Activated CD8-positive, alpha-beta memory T cell treated with anti-CD3 and anti-CD28 coated beads for 1 hour (primary cell): ENCODE measurements at places on chromosomes 1 and 21.

GRCh38 chr1:244705261-244706234 lies 52.6 kb downstream of the DESI2 start:
- DNase-seq = no peak

DNA sequence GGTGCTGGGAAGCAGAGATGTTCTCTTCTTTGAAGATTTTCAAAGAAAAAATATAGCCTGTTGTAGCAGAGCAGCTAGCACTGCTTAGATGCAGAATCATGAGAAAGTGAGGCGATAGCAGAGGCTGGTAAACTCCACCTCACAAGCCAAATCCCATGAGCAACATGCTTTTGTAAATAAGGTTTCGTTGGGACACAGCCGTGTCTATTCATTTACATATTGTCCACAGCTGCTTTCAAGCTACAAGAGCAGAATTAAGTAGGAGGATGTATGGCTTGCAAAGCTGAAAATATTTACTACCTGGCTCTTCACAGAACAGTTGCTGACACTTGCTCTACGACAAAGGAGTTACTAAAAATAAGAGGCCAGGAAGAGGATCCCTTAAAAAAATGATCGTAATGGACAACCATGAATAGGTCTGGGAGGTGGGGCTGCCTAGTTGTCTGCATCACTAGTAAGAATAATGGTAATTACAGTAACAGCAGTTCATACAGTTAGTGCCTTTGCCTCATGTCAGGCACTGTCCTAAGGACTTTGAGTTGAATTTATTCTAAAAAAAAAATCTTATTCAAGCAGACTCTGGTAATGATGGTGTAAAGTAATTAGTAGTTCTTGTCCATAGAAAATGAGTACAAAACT lies 622.0 kb downstream of the KIF26B start:
- DNase-seq = no peak

DNA sequence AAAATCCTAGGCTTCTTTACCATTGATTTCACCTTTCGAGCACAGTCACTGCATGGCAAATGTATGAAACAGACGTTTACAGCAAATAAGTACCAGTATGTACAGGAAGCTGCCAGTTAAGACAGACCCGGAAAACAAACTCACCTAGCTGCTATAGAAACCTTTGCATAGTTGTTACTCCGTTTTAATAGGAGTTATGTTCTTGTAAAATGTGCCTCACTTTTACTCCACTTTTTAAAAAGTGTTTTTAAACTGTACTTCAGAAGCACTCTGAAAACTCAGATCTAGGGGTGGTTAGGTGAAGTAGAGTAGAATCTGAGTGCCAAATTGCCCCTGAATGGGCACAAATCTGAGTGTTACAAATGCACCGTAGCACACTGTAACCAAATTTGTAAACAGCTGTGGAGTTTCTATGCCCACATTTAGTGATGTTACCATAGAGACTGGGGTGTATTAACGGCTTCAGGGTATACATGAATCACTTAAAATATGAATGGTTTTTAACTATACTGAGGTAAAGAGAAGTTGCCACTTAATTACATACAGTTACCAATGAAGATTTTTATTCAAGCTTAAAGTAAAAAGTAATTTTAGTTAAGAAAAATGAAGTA lies 30.7 kb downstream of the CNIH4 start:
- DNase-seq = no peak

DNA sequence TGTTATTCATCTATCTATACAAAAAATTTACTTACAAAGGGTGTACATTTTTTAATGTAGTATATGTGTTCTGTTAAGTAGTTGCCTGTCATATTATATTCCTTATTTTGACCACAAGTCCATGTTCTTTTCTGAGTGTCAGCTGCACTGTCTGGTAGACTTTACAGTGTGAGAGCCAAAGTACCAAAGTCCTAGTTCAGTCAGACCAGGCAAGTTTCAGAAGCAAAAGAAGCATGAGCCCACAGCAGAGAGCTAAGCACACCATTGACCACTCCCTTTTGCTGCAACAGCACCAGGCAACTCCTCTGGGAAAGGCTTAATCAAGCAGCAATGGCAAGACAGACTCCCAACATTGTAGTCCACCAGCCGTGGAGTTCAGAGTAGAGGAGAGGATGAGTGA lies 631.9 kb upstream of the PKN2 start:
- no peak for DNase-seq

DNA sequence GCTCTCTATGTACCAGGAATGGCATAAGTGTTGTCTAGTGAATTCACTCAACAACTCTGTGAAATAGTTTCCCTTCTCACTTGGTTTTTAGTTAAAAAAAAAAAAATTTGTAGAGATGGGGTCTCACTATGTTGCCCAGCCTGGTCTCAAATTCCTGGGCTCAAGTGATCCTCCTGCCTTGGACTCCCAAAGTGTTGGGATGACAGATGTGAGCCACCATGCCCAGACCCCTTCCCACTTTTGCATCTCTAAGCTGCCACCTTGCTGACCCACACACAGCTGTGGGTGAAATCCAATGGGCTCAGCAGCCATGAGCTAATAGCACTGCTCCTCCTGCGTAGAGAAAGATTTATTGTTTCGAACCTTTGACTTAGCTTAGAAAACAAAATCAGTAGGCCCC lies 33.5 kb downstream of the NEK2 start:
- no peak for DNase-seq

DNA sequence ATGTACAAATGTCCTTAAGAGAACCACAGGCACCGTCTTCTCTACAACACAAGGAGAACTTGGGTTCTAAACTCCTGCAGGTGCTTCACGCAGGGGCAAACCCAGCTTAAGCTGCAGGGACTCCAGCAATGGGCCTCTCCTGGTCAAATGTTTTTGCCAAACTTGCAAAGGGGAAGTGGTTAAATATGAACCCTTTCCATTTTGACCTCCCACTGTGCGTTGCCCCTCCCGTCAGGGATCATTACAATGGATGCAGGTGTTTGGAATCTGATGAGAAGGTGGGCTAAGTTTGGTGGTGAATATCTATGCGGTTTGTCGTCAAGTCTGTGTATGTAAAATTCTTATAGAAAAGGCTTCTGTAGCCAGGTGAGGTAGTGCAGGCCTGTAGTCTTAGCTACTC lies 29.1 kb upstream of the SLC25A33 start:
- DNase-seq = no peak

- no peak for DNase-seq
These were observed 8.4 kb downstream of the PDE9A start for GRCh38 chr21:42661688-42662429.

GRCh38 chr1:174406421-174406820 lies 41.3 kb upstream of the GPR52 start:
- no peak for DNase-seq

DNA sequence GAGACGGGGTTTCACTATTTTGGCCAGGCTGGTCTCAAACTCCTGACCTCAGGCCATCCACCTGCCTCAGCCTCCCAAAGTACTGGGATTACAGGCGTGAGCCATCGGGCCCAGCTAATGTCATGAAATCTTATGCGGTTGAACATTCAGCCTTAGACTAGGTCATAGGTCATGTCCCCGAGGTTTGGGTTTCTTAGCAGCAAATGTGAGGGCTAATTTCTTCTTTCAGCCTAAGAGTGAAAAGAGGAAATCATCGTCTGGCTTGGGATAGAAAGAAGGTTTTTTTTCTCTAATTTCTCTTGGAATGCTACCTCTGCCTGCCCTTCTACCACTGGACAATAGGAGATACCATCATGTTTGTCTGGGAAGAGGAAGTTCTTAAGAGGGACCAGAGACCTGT lies 18.0 kb upstream of the PIK3CD start:
- no peak for DNase-seq

DNA sequence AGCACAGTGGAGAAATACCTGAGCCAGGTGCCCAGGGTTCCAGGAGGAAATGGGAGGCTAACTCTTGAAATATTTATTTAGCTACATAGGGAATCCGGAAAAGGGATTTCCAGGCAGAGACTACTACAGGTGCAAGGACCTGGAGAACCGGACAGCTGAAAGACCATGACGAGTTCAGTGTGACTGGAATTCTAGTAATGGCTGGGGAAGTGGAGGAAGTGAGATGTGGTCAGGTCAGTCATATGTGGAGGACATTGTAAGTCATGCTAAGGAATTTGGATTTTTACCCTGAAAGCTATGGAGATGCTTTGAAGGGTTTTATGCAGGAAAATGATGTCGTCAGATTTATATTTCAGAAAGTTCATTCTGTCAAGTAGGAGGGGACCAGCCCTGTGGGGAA lies 1.8 kb downstream of the CAP1 start:
- no peak for DNase-seq

GRCh38 chr1:25613091-25613490 lies 3.5 kb upstream of the MAN1C1 start:
- DNase-seq = no peak

DNA sequence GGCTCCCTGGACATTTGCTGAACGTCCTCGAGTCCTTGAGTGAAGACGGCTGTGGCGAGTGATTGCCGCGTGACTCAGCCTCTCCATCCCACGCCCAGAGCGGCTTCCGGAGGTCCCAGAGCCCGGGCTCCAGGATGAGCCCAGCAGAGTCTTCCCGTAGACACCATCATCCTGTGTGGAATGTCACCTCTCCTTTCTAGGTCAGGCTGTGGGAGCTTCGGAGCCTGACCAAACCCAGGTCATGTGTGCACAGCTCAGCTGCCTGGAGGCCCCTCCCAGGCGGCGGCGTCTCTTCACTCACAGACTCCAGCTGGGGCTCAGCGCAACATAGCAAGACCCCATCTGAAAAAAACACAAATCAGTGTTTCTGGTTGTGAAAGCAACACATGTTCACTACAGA lies 38.2 kb downstream of the PRKCZ start:
- DNase-seq = no peak

- DNase-seq = no peak
These were observed 1.8 kb upstream of the KIF1B start for GRCh38 chr1:10208537-10208936.

GRCh38 chr1:15934211-15935055 lies 41.5 kb downstream of the ZBTB17 start:
- no peak for DNase-seq

- no peak for DNase-seq
These were observed 58.5 kb downstream of the PHACTR4 start for GRCh38 chr1:28428012-28428411.

DNA sequence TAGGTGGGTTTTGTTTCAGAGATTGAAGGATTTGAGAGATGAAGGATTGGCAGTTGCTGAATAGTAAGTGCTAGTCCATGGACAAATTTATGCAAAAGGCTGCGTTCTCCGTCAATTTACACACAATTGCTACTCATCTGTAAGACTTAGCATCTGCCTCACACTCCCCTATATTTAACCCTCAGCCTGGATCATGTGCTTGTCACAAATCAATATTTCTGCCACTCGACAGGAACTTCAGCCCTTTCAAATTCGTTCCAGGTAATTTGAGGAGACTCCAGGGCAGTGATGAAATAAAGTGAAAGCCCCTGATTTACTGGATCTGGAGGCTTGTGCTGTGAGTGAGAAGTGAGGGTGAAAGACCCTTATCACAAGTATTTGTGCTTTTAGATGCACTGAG lies 105.6 kb upstream of the UBE2U start:
- DNase-seq = no peak

- no peak for DNase-seq
These were observed 25.2 kb downstream of the IL12RB2 start for GRCh38 chr1:67332653-67333529.

GRCh38 chr1:87404296-87404695 lies 75.6 kb downstream of the LMO4 start:
- no peak for DNase-seq

DNA sequence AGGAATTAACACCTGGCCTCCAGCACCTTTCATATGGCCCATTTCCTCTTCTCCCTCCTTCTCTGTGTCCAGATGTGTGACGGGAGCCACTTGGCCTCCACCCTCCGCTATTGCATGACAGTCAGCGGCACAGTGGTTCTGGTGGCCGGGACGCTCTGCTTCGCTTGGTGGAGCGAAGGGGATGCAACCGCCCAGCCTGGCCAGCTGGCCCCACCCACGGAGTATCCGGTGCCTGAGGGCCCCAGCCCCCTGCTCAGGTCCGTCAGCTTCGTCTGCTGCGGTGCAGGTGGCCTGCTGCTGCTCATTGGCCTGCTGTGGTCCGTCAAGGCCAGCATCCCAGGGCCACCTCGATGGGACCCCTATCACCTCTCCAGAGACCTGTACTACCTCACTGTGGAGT lies 5.6 kb downstream of the TMEM61 start:
- no peak for DNase-seq

GRCh38 chr1:23980728-23981070 lies 572 bp upstream of the SRSF10 start:
- no peak for DNase-seq

- no peak for DNase-seq
These were observed 65.4 kb downstream of the AK4 start for GRCh38 chr1:65213271-65214023.

DNA sequence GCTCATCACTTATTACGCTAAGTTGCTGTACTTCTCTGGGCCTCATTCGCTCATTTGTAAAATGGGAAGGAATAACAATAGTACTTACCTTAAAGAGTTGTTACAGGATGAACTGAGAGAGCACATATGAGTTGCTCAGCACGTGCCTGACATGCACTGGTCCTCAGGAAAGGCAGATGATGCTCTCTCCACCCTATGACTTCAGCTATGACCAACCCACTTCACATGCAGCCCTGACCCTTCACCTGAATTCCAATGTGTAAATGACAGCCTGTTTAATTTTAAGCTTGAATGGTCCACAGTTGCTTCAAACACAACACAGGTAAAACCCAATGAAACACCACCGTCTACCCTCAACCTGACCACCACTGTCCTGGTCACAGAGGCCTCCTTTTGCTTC lies 32.9 kb downstream of the GADD45A start:
- no peak for DNase-seq

DNA sequence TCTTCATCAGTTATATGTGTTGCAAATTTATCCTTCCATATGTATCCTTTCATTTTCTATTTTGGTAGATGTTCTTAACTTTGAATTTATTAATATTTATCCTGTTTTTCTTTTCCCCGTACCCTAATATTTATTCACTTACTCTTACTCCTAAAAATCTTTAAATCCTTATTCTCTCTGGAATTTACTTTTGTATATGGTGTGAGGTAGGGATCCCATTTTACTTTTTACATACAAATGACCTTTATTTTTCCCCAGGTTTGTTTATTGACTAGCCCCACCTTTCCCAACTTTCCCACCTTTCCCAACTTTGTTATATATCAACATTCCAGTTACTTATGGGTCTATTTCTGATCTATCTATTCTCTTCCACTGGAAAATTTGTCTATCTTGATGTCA lies 21.7 kb upstream of the ADAR start:
- no peak for DNase-seq

DNA sequence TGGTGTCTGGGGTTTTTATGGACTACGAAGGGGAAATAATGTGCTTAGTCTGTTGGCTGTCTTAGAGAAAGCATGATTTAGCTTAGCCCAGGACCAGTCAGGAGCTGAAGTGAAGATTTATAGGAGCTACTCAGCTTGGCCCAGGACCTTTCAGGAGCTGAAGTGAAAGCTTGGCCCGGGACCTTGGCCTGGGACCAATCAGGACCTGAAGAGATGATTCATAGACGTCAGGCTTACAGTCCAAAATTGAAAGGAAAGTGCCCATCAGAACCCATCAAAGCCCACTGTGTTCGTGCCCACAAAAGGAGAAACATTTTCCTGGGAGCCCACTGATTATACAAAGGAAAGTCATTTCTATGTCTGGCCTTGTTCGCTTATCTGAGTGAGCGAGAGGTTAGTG lies 35.6 kb downstream of the MSTO1 start:
- no peak for DNase-seq

- no peak for DNase-seq
These were observed 116.7 kb upstream of the CHRM3 start for GRCh38 chr1:239269706-239270105.

GRCh38 chr1:193083365-193084088 lies 21.7 kb downstream of the GLRX2 start:
- DNase-seq = no peak

GRCh38 chr1:186681121-186681520 lies 898 bp upstream of the PTGS2 start:
- no peak for DNase-seq

GRCh38 chr1:8767006-8767405 lies 50.4 kb downstream of the RERE start:
- no peak for DNase-seq
